ENCODE measurements at places on chromosomes 12 and 14.
A peak's percentile ranks its signal among the peaks of the same experiment; 100 is the strongest.

GRCh38 chr14:75562489-75562888 lies 15.9 kb upstream of the FLVCR2 start:
- DNase-seq: no peak

GRCh38 chr12:26347300-26347699 lies 151.9 kb downstream of the SSPN start:
- no peak for DNase-seq

GRCh38 chr14:92460916-92461579 lies 52.5 kb upstream of the RIN3 start:
- DNase-seq: peak; percentile 8

GRCh38 chr14:91890291-91890749 lies 23.0 kb upstream of the TC2N start:
- DNase-seq: no peak

GRCh38 chr12:16100206-16100605 lies 177.3 kb downstream of the SLC15A5 start:
- DNase-seq: no peak

- DNase-seq: no peak
Observed at GRCh38 chr12:3651585-3652424, 101.1 kb downstream of the CRACR2A start.

- DNase-seq: no peak
Observed at GRCh38 chr14:21985081-21985480, 311.5 kb upstream of the OR4E1 start.

DNA sequence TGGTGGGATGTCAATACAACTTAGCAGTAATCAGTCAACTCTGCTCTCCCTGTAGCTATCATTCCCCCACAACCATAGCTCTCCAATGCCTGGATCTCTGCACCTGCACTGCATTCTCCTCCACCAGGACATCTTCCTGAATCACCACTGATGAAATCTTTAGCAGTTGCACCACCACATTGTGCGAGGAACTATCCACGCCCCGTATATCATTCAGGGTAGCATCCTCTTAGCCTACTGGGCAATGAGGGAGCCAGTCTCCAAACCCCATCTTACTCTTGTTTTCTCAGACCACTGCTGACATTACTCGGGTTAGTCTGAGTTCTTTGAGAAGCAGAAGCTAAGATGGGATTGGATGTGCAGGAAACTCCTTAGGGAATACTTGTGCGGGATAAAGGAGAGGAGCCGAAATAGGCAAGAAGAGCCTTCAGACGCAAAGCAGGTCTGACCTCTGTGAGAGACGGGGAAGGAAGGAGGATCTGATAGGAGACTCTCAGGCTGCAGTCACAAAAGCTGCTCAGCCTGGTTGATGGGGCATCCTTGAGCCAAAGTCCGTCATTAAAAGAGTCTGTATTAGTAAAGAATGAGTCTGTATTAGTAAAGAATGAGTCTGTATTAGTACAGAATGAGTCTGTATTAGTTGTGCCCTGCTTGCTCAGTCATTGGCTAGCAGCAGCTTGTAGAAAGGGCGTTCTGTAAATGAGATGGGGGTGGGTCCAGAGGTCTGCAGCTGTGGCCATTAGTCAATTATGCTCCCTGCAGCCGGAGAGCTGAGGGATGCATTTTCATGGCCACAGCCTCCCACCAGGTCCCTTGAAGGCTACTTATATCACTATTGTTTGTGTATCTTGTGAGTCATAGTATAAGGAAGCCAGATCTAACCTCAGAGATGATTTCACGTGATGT lies 49.6 kb upstream of the RASSF3 start:
- peak; percentile 63 for DNase-seq

DNA sequence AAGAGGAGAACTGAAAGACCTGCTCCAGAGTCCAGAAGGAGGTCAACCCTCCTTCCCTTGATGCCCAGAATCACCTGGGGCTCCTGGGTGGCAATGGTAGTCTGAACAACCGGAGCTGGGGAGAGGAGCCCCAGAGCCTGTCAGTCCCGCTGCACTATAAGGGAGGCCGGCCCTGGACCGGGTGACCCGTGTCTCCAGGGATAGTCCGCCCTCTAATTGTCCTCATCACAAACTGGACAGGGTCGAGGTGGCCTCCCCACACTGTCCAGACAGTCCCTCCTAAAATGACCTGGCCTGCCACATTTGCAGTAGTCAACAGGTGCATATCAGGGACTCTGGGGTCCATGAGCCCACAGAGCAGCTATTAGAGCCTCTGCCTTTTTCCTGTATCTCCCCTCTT lies 43.2 kb downstream of the HSD17B6 start:
- DNase-seq: no peak

- DNase-seq: peak; percentile 71
Observed at GRCh38 chr12:460261-461230, 807 bp downstream of the B4GALNT3 start.

GRCh38 chr12:97875064-97875463 lies 412.5 kb downstream of the RMST start:
- no peak for DNase-seq

DNA sequence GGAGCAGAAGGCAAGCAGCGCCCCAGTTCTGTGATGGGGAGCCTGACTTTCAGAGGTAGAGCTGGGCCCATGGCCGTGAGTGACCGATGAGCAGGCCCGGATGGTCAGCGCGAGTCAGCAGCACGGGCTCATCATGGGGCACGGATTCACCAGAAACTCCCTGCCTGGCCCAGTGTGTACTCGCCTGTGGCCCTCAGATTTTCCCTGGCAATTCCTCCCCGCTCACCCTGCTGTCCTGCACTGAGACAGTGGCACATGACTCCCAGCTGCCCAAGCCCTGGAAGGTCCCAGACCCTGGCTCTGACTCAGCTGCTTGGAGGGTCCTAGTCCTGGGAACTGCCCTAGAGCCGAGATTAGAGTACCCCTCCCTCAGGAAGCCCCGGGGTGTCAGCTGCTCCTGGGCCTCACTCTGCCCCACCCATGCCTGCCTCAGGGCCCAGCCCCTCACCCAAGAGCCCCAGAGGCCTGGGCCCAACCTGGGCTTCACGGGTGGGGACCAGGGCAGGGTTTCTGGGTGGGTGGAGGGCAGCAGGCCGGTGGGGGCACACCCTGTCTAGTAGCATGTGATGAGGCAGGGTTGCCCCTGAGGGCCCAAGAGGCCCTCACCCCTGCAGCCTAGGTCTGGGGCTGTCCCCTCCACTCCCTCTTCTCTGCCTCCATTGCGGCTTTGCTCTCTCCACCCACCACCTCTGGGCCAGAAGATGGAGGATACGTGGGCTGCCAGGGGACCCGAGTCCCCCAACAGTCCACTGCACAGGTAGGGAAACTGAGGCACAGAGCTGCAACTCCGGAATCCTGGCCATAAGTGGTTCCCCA lies 8.4 kb downstream of the TRMT61A start:
- DNase-seq: no peak

DNA sequence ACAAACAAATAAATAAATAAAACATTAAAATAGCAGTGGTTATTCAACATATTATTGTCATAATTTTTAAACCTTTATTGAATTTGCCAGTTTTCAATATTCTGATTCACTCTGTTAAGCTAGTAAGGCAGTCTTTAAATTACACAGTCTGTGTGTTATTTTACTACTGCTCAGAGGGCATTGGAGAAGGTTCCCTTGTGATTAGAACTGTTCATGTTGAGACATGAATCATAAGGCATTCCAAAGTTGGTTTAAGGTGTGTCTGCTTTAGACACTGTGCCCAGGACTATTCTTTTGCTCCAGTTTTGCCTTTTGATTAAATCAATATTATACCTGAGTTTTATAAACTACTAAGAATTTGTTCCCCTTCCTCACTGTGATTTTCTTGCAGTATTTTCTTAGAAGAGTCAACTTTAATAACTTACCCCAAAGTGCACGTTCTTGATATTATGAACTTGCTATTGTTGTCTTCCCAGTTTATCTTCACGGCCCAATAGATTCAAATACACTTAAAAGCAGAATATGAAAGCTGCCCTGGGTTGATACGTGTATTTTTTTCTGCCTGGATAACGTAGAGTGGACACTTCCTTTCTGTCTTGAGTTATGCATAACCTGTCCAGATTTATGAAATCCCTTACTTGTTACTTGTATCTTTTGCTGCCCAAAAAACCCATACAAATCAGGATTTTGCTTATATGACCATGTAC lies 105.3 kb upstream of the BCAT1 start:
- DNase-seq: peak; percentile 72

GRCh38 chr12:111213561-111213960 lies 155.3 kb downstream of the PHETA1 start:
- peak; percentile 32 for DNase-seq

DNA sequence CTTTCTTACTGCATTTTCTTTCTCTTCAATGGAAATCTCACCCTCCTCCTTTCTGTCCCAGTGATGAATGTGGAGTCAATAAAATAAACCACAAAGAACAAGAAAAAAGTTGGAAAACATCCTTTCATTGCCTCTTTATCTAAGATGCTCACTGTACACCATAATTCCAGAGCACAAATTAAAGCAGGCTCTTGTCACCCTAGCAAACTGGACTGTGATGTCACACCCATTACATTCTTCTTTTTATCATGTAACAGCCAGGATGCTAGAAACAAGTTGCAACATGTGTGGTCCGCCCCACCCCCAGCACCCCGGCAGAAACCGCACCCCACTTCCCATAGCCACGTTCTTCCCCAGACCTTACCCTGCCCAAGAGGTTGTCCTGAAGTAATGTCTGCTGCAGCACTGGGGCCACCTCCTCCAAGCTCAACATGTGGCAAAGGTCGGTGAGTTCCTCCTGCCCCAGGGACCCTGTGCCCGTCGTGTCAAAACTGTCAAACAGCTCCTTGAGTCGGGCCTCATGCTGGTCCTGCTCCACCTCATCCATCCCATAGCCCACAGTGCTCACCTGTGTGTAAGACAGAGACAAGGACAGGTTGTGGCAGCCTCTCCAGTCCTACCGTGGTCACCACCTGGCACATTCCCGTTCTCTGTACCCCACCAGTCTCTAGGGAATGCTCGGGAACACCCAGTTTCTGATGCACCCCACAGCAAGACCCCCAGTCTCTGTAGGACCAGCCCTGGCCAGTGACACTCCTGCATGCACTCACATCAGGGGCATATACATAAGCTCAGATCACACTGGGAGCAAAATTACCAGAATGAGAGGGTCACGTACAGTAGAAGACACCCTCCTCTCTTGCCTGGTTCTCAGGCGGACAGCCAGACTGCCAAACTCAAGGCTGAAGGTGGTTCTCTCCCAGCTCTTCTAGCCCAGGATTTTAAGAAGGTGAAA lies 9.2 kb downstream of the NIN start:
- peak; percentile 43 for DNase-seq

- DNase-seq: no peak
Observed at GRCh38 chr12:11868027-11868426, 202.7 kb upstream of the BCL2L14 start.

Measured in NCI-H69 (cell line).